Small intestine (tissue), 16 donors: ENCODE measurements at places on chromosomes 3 and 15. TPM values are rescaled to one million over a fixed set of nuclear protein-coding genes. Genes with fewer than 3 reads are reported as not detected.

DNA sequence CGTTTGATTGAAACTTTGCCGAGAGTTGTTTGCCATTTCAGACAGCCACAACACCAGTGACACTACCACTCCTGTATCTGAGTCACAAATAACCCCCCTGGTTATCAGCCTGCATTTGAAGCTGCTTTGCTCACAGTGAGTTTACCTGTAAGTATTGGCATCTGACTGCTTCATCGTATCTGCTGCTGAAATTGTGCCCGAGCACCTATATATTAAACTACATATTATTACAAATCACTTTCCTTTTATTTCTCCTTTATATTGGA, 39.2 kb upstream of the SPSB4 start:
- no peak overlapping the region for H3K4me3 ChIP-seq
- no peak for DNase-seq
- no peaks in the 10 kb centered on the region for H3K4me1 ChIP-seq
- H3K27ac ChIP-seq = no peak overlapping the region

DNA sequence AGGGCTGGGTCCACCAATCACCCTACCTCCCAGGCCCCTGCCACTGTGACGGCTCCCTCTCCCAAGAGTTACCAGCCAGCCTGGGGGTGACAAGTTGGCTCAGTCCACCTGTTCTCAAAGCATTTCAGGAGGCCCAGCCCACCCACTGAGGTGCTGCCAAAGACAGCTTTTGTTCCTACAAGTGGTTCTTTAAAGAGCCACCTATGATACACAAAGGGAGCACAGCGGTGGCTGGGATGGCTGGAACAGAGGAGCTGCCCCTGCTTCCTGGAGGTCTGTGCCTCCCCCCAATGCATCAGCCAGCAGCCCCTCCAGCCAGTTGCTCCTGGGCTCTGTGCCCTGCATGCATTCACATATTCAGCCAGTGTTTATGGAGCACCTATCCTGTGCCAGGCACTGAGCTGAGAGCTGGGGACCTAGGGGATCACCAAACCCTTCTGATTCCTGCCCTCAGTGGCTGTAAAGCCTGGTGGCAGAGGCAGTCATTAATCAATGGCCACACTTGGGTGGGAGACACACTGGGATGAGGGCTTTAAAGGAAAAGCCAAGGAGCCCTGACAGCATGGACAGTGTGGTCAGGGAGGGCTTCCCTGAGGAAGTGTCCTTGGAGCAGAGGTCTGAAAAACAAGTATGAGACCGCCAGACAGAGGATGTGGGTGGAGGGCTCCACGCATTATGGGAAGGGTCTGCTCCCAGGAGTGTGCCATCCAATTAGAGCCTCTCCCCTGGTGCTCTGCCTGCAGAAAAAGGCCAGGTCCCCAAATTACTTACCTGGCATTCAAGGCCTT, 107.1 kb upstream of the LINGO1 start:
- no peaks in the 10 kb centered on the region for H3K4me1 ChIP-seq
- no peak for DNase-seq
- H3K4me3 ChIP-seq = no peak overlapping the region
- H3K27ac ChIP-seq = no peak overlapping the region

DNA sequence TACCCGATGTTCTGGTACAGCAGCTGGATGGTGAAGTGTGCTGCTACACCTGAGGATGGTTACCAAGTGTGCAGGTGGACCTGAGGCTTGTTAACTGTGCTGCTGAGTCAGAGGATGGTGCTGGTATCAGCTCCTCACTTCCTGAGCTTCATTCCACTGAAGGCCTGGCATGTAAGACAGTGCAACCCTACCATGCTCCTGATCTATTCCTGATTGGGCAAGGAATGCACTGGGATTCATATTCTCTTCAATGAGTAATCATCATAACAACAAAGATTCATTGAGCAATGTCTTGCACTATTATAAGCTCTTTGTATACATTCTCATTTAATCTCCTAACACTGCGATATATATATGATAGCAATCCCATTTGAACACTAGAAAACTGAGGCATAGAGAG, 62.9 kb upstream of the THSD4 start:
- no peak for DNase-seq
- H3K27ac ChIP-seq = no peak overlapping the region
- H3K4me1 ChIP-seq = no peaks in the 10 kb centered on the region
- H3K27me3 ChIP-seq = no peaks in the 10 kb centered on the region
- no peak overlapping the region for H3K4me3 ChIP-seq
- no peaks in the 10 kb centered on the region for H3K36me3 ChIP-seq

- no peak overlapping the region for H3K4me3 ChIP-seq
- H3K4me1 ChIP-seq = peaks cover 2% of the 10 kb centered on the region
- no peaks in the 10 kb centered on the region for H3K27me3 ChIP-seq
- peaks cover 20% of the 10 kb centered on the region for H3K36me3 ChIP-seq
- H3K27ac ChIP-seq = no peak overlapping the region
- DNase-seq = peak; percentile 42
Observed at GRCh38 chr3:49279376-49279775, 2.3 kb upstream of the C3orf62 start.

DNA sequence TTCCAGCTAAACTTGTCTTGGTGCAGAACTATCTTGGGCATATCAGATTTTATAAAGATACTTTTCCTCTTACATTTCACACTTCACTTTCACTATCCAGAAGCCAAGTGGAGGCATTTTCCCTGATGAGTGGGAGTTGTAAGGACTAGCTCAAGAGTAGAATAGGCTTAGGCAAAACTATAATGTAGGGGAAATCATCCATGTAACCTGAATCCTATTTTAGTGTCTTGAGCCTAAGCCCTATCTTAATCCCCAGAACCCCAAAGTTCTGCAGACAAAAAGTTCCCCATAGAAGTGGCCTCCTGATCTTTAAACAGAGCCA, 42.2 kb upstream of the CD47 start:
- no peaks in the 10 kb centered on the region for H3K36me3 ChIP-seq
- no peak overlapping the region for H3K4me3 ChIP-seq
- no peaks in the 10 kb centered on the region for H3K4me1 ChIP-seq
- no peak overlapping the region for H3K27ac ChIP-seq
- no peak for DNase-seq

The MAP4 gene
- 30.0 TPM for polyA plus RNA-seq

The ANKRD34C gene
- polyA plus RNA-seq = not detected

The APBA2 gene
- 0.67 TPM for polyA plus RNA-seq
